ENCODE measurements at places on chromosomes 5 and 9. TPM values are rescaled to one million over a fixed set of nuclear protein-coding genes. Genes with fewer than 3 reads are reported as not detected.
A peak's percentile ranks its signal among the peaks of the same experiment; 100 is the strongest.

DNA sequence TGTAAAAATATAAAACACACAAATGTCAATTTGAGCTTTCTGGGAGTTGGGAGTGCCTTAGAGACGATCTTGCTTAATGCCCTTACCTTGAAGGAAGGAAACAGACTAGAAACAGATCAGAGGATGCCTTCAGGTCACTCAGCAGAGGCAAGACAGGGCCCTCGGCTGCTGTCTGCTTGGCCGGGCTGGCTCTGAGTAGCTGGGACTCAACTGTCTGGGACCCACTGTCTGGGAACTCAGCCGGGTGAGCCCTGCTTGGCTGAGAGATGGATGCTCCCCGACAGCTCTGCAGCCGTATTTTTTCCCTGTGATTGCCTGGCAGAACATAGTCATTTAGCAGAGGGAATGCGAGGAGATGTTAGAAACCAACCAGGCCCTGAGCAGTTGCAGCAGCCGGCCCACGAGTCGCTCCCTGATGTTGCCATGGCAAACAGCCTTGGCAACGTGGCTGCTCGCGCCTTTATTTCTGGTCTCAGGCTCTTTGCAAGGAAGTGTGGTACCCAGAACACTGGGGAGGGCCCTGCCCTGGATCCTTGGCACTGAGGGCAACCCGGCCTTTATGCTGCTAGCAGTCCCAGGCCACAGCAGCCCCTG is 10.9 kb downstream of the PPARGC1B start:
- DNase-seq, result no peak

- DNase-seq, result no peak
Observed at GRCh38 chr5:57441557-57441956, 41.1 kb downstream of the ACTBL2 start.

DNA sequence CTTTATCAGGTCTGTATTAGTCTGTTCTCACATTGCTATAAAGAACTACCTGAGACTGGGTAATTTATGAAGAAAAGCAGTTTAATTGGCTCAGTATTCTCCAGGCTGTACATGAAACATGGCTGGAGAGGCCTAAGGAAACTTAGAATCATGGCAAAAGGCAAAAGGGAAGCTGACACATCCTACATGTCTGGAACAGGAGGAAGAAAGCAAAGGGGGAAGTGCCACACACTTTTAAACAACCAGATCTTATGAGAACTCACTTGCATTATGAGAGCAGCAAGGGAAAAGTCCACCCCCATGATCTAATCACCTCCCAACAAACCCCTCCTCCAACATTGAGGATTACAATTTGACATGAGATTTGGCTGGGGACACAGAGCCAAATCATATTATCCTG is 132.1 kb downstream of the PCSK1 start:
- DNase-seq, result no peak

DNA sequence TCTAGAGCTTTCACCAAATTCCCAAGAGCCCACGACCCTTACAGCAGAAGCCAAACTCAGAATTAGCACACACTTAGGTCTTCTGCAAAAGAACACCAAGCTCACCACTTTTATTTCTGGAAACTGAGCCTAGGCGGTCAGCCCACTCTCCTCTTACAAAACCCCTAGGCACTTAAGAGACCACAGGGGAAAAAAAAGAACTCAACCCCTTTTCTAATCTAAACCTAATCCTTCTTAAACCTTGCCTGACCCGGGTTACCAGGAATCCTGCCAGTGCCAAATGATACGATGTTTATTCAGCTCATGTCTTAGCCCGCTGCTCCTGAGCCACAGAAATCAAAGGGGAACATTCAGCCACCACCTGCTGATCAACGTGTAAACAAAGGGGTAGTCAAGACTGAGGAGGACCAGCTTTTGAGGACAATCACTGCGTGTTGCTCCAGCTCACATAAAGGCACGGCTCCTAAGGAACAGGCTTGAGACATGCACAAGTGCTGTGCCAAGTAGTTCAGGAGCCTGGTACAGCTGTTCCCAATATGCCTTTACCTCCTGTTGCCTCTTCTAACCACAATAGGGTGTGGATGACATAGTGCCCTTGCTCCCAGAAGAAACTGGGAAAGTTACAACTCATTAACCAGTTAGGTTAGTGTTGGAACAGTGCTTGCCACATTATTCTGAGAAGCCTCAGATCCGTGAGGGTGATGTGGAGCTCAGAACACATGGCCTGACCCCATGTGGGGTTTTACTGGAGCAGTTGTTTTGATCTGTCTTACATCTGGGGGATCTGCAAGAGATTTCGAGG is 49.3 kb downstream of the ZFAND5 start:
- peak; percentile 47 for DNase-seq

- no peak for DNase-seq
Observed at GRCh38 chr5:34998058-34998789, 49.5 kb downstream of the AGXT2 start.

GRCh38 chr9:127651697-127652610 is 39.9 kb downstream of the STXBP1 start:
- no peak for DNase-seq

DNA sequence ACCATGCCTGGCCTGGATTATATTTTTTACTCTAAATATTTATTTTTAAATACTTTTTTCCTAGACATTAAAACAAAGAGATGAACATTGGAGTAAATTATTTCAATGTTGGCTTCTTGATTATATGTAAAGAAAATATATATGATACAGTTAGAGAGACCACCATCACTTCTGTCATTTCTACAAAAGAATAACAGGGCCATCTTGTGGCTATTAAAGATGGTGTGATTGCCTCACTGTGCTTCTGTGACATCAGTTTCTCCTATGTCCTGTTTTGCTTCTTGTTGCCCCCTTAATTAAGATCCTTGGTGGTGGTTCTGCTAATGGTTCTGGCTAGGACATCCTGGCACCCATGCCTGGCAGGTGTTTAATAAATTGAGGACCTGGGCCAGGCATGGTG is 32.9 kb downstream of the NDFIP1 start:
- DNase-seq, result no peak

DNA sequence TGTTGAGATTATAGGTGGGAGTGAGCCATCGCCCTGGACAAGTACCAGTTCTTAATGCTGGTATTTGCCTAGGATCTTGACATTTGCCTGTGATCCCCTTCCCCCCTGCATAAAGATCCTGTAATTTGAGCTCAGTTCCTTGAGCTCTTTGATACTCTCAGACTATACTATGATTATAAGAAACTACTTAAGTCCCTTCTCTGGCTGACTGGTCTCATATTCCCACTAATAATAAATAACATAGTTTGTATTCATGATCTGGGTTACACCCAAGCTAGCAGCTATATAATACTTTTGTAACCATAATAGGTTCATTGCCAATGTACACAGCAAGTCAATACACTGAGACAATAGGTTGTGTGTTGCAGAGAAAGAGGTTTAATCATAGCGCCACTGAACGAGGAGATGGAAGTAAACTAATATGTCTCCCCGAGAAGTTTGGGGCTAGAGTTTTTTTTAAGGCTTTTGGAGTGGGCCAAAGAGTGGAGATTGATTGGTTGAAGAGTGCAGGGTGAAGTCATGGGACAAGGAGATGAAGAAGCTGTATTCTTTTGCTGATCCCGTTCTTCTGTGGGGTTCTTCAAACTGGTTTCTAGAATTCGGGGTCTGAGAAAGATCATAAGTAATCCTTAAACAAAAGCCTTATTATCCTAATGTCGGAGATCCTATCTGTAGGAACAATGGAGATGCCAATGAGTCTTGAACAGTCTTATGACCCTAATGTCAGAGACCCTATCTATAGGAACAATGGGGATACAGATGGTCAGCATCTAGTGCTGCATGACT is 20.7 kb upstream of the SHOC1 start:
- no peak for DNase-seq

GRCh38 chr9:13586587-13587374 is 307.3 kb upstream of the MPDZ start:
- DNase-seq, result no peak

DNA sequence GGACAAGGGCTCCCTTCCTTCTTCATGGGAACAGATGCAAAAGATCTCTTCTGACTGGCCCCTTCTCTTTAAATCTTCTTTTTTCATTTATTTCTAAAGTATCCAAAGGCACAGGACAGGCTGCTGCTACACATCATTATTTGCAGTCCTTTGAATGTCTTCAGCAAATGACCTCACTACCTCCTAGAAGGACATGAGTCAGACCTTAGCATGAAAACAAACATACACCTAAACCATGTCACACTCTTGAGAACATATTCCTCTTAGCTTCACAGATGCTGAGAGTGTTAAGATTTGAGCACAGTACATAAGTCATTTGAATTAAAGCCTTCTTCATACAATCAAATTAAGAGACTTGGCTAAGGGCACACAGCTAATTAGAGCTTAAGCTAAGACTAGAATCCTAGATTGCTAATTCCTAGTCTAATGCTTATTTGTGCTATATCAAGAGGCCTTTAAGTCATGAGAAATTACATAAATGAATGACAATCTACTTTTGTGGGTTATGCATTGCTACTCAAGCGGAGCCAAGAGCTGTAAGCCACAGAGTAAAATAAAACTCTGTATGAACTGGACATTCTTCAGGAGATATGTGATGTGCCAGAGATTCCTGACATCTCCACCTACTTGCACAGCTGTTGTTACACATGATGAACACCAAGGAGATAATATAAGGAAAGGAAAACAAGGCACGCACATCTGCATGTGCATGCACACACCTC is 109.1 kb upstream of the PTGER4 start:
- no peak for DNase-seq

DNA sequence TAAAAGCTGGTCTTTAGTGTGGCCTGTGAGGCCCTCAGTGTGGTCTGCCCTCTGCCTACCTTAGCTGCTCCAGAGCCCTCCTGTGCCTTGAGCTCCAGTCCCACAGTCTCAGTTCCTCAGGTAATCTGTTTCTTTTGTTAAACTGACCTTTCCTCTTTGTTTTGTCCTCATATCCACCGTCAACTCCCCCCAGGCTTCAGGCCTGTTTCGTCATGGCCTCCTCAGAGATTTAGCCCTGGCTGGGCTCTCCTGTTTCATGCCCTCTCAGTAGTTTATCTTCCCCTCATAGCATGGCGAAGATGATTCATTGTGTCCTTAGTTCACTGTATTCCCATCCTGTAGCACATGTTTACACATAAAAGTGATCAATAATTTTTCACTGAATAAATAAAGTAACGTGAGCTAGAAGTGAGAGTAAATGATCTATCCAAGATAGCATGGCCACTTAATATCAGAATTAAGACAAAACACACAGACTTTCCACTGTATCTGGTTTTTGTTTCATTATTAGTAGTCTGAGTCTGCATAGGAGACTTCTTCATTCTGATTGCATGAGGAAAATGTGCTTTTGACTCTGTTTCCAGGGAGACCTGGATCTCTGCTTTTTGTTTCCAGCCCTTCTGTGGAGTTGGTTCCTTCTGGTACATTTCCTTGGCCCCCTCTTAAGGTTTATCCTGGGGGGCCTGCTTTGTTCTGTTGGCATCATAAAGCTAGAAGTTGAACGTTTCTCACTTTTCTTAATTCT is 70.5 kb downstream of the SNX24 start:
- DNase-seq, result no peak

GRCh38 chr9:295576-295975 is 80.9 kb downstream of the DOCK8 start:
- no peak for DNase-seq

- DNase-seq, result no peak
Observed at GRCh38 chr5:58447226-58447625, 12.7 kb downstream of the PLK2 start.

DNA sequence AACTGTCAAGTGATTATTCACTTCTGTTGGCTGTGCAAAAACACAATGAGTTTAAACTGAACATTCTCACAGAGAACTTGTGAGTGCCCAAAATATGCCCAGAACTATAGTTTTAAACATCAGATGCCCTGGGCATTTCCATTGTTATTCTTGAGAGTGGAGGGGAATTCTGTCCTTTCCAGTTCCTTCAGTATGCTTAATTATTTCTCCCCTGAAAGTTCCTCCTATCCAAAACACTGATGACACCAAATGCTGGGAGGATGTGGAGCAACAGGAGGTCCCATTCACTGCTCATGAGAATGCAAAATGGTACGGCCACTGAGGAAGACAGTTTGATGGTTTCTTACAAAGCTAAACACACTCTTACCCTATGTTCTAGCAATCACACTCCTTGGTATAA is 55.5 kb downstream of the ROR2 start:
- DNase-seq, result no peak

GRCh38 chr9:36433386-36433785 is 33.3 kb upstream of the RNF38 start:
- DNase-seq, result no peak

GRCh38 chr9:131728546-131728910 is 11.3 kb downstream of the RAPGEF1 start:
- DNase-seq, result no peak

The AGXT2 gene
- total RNA-seq, result not detected

The IL4 gene
- total RNA-seq, result not detected

The PCDHA6 gene
- 0.96 TPM for total RNA-seq

The PRR7 gene
- total RNA-seq, result 2.6 TPM

The ANKRD34B gene
- total RNA-seq, result not detected

The RASGRF2 gene
- total RNA-seq, result 11.7 TPM

The ARAP3 gene
- 39.2 TPM for total RNA-seq

The MIGA2 gene
- 58.2 TPM for total RNA-seq

The GOLM1 gene
- 54.5 TPM for total RNA-seq

Data from ureter (tissue), 1 donor.